ENCODE measurements at places on chromosomes 6 and 20.

DNA sequence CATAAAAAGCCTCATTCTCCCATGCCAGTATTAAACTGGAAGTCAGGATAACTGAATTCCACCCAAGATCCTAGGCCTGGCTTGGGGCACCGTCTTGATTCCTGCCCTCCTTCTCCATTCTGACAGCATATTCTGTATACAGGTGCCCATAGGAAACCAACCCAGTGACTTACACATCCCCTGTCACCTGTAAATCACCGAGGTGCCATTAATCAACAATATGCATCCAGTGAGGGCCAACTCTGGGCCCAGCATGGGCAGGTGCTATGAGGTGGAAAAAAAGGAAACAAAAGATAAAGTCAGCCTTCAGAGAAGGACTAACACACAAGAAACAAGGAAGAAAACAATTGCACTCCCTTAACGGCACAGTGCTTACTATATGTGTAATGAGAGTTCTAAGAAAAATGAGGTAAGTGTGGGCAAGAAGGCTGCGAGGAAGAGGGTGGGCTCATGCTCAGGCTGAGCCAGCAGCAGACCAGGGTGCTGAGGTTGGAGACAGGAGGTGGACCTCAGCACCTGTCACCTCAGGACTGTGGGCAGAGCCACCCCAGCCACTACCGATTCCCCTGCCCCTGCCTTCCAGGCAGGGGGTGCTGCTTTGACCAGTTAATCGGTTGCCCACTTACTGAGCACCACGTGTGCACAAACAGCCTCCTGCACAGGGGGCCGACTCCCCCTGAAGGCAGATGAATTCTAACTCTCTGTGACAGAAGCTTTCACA, 105.9 kb downstream of the TRERF1 start:
- DNase-seq = no peak

DNA sequence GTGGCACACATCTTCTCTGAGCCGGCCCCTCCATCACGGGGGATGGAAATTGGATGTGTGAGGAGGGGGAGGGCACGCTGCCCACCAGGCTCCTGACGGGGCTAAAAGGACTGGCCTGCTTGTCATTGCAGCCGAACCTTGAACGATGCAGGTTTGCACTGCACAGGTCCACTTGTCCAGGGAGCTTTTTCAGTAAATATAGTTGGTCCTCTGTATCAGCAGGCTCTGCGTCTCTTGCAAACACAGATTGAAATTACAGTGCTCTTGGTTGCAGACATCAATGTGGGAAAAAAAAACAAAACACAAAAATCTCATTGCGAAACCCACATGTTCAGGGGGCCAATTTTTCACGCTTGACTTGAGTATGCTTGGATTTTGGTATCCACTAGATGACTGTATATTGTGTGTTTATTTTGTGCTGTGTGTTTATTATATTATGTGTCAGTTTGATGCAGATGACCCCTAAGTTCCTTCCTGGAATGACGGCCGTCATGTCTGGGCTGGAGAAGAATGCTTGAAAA, 29.2 kb downstream of the ERMARD start:
- DNase-seq = no peak

- no peak for DNase-seq
These were observed 7.1 kb upstream of the TMEM181 start for GRCh38 chr6:158552796-158553138.

- no peak for DNase-seq
These were observed 85.0 kb upstream of the CEP85L start for GRCh38 chr6:118736440-118736839.

GRCh38 chr6:157860505-157860991, 37.5 kb downstream of the SNX9 start:
- DNase-seq = no peak

DNA sequence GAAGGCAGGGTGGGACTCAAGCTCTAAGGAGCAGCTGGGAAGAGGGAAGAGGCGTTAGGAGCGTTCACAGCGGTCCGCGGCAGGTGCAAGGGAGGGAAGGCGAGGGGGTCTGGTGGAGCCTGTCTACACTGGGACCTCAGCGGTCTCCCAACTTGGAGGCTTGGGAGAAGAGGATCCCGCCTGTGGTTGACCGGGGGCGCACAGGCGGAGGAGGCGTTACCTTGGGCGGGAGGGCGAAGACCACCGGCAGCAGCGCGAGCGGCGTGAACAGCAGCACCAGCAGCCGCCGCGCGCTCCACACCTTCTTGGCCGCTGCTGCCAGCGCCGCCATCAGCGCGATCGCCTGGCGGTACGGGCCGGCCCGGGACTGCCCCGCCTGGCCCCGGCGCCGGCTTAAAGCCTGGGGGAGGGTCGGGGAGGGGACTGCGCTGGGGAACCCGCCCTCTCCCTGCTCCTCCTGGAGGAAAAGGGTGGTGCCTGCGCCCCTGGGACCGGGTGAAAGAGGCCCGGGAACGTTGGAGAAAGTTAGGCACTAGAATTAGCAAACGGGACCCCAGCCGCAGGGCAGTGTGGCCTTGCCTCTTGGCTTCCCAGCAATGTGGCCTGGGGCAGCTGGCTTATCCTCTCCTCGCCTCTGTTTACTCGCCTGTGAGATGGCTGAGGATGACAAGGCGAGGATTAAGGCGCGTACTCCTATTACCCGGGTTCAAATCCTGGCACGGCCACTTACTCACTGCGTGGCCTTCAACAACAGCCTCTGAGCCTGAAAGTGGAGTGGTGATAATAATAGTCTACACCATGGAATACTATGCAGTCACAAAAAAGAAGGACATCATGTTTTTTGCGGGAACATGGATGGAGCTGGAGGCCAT, at the start of gene SLC13A3:
Gene SLC13A3 (minus strand): TSS at position 369 of the 872 bp plus-strand sequence. CDS start 38 bp downstream, at position 331.
- no peak for DNase-seq

- DNase-seq = no peak
These were observed 154.6 kb upstream of the TAB2 start for GRCh38 chr6:149162924-149163323.

- no peak for DNase-seq
These were observed 42.3 kb downstream of the MYLK4 start for GRCh38 chr6:2708456-2708855.

DNA sequence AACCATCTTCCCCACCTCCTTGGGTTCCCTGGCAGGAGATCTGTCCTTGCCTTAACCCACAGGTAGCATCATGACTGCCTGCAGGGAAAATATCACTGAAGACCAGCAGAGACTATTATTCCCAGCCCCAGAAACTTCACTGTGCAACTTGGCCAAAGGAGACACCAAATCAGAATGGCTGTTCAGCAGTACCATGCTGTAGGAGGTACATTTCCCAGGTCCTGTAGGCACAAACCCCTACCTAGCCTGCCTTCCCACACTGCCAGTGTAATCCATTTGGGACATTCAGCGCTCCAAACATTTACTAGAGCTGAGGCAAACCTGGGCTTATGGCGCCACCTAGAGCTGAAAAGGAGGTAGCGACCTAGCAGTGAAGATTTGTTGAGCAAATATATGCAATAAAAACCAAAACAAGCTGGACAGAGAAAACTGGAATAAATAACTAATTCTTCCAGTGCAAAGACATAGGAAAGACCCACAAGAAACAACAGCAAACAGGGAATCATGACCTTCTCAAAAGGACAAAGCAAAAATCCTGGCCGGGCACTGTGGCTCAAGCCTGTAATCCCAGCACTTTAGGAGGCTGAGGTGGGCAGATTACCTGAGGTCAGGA, 60.3 kb downstream of the VTA1 start:
- DNase-seq = no peak

- DNase-seq = no peak
These were observed 35.8 kb downstream of the SLC2A4RG start for GRCh38 chr20:63775096-63775978.

DNA sequence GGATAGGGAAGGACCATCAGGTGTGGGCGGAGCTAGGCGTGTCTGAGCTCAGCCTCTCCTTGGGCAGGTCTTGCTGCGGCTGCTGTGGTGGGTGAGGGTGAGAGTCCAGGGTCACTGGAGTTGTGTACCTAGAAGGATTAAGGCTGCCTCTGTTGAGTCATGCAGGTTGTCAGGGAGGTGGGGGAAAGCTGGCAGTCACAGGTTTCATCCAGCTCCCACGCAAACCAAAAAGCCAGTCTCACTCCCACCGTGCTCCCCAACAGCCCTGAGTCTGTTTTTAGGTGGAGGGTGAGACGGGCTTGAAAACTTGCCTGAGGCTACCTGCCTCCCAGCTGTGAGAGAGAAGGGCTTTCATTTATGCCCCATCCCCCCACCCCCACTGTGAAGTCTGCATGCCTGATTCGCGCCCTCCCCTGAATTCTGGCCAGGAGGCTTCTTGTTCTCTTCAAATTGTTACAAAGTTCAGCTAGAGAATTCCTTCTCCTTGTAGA, 161.5 kb downstream of the MYLK4 start:
- DNase-seq = no peak

GRCh38 chr6:37695273-37695672, 2.4 kb downstream of the MDGA1 start:
- no peak for DNase-seq

- DNase-seq = no peak
These were observed 645 bp downstream of the DDX39B start for GRCh38 chr6:31541059-31541657.

DNA sequence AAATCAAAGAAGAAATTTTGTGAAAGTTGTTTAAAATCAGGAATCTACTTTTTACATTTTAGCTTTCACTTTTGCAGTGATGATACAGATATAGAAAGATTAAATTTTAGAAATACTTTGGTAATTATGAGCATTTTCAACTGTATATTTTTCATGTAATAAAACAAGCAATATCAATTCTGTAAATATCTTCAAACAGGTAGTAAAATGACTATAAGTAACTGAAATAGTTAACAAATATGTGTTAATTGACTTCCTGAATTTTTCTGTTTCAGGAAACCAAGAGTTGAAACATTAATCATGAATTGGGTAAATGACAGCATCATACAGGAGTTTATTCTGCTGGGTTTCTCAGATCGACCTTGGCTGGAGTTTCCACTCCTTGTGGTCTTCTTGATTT, at the start of gene OR2B6:
Gene OR2B6 (plus strand): TSS at position 301 of the 400 bp plus-strand sequence. CDS start 0 bp downstream, at position 301.
- no peak for DNase-seq

- no peak for DNase-seq
These were observed 102.4 kb downstream of the CDH26 start for GRCh38 chr20:60060593-60060992.

DNA sequence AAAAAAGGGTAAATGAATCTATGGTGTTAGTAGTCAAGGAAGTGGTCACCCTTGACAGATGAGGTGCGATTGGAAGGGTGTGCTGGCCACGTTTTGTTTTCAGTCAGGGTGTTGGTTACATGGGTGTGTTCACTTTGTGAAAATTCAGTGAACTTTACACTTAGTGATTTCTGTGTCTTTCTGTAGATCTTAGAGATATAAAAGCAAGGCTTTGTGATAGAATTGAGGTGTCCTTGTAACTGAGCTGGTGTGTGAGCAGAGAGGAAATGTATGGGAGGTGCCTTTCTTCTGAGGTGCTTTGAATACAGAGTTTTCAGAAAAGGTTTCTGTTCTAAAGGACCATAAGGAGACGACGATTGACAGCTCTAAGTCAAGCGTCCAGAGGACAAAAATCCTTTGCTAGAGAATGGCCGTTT, 90.5 kb downstream of the SAMD3 start:
- no peak for DNase-seq

GRCh38 chr6:152184917-152185574, 377.6 kb downstream of the ESR1 start:
- DNase-seq = peak; percentile 32

- no peak for DNase-seq
These were observed 514.3 kb upstream of the IRAK1BP1 start for GRCh38 chr6:78353040-78353439.

DNA sequence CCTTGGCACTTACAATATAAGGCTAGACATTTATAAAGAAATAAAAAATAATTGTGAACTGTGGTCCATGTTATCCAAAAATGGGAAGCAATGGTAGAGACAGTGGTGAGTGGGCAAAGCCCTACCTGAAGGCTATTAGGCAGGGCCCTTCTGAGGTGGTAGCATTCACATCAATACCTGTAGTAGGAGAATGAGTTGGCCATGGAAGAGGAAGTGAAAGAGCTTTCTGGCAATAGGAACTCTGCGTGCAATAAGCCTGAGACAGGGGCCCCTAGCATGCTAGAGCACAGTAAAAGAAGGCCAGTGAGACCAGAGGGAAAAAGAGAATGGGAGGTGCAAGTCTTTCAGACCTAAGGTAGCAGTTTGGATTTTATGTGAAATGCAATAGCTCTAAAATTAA, 754.5 kb downstream of the PTPRT start:
- peak; percentile 17 for DNase-seq

GRCh38 chr20:40305303-40305702, 383.7 kb downstream of the MAFB start:
- no peak for DNase-seq

DNA sequence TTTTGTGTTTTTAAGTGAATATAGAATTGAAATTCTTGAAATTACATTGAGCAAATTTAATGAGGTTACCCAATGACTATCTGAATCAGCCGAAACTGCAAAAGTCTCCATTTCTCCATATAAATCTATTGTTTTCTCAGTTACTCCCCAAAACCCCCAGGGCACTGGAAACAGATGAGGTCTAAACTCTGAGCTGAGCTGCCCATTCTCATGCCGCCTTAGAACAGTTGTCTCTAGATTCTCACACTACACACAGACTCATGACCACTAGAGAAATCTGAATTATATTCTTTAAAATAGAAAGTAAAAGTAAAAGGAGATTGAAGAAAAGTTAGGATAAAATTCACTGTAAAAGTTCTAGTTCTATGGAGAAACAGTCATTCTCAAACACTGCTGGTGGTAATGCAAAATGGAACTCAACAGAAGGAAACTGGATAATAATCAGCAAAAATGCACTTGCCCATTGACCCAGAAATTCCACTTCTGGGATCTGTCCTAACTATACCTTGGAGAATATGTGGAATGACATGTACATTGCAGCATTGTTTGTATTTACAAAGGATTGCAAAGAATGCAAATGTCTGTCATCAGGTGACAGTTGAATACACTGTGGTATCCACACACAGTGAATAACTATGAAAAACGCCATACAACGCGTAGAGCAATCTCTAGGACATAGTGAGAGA, 125.5 kb downstream of the IPCEF1 start:
- no peak for DNase-seq

- no peak for DNase-seq
These were observed 353.3 kb downstream of the HACE1 start for GRCh38 chr6:104506429-104506828.

- DNase-seq = no peak
These were observed 216.9 kb upstream of the LRFN2 start for GRCh38 chr6:40803897-40804702.

- DNase-seq = no peak
These were observed 17.3 kb upstream of the POU5F1 start for GRCh38 chr6:31187780-31188194.

DNA sequence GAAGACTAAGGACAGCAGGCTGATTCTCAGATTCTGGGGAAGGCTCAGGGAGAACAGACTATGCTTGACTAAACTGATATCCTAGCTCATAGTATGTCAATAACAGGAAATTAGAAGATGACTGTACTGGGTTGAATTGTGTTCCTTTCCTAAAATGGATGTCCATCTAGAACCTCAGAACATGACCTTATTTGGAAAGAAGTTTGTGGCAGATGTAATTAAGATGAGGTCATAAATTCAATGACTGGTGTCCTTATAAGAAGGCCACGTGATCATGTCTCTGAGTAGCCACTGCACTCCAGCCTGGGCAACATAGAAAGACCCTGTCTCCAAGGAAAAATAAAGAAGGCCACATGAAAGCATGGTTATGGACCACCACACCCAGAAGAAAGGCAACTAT, 113.9 kb upstream of the STMND1 start:
- no peak for DNase-seq

GRCh38 chr20:54209216-54209813, 1.4 kb downstream of the PFDN4 start:
- DNase-seq = no peak
